ENCODE measurements at places on chromosomes 7 and 10. TPM values are rescaled to one million over a fixed set of nuclear protein-coding genes. Genes with fewer than 3 reads are reported as not detected.

DNA sequence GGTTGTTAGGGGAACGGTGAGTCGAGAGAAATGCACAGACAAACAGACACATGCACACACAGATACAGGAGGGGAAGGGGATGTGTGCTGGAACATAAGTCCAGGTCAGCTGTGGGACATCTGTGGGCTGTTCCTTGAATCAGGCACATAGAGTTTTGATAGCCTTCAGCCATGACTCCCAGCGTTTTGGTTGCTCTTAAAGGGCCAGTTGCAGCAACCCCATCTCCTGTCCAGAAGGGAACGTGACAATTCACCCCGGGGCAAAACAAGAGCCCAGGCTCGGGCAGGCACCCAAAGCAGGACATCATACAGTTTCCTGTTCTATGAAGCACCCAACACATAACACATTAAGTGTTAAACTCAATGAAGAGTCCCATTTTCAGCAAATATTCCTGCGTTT is 9.6 kb downstream of the INSYN2A start:
- H3K27me3 ChIP-seq: peaks cover 4% of the 10 kb centered on the region
- no peaks in the 10 kb centered on the region for H3K4me1 ChIP-seq
- no peak for DNase-seq
- H3K27ac ChIP-seq: no peak overlapping the region

GRCh38 chr7:36357054-36357453 is 32.6 kb upstream of the ANLN start:
- H3K36me3 ChIP-seq: no peaks in the 10 kb centered on the region
- H3K4me3 ChIP-seq: no peak overlapping the region
- H3K4me1 ChIP-seq: no peaks in the 10 kb centered on the region
- DNase-seq: no peak
- no peak overlapping the region for H3K27ac ChIP-seq

The EIF3A gene
- 67.8 TPM for total RNA-seq

DNA sequence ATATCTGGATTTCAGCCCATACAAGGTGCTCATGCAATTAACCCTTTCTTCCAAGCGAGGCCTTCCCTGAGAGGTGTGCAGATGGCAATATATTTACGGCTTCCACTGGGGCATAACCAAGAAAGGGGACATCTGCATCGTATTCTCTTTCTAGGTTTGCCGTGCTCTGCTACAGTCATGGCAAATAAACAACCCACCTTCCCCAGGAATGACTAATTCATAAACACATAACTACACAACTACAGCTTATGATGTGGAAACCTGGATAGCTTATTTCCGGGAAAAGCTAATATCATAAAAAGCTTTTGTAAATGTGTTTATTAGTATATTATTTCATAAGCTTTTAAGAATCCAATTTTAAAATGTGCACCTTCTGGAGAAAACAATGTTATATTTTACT is 120.0 kb downstream of the CAMK1D start:
- H3K4me1 ChIP-seq: no peaks in the 10 kb centered on the region
- no peak for DNase-seq
- no peaks in the 10 kb centered on the region for H3K27me3 ChIP-seq
- no peaks in the 10 kb centered on the region for H3K36me3 ChIP-seq

- H3K4me1 ChIP-seq: peaks cover 24% of the 10 kb centered on the region
- H3K4me3 ChIP-seq: no peak overlapping the region
- H3K27me3 ChIP-seq: no peaks in the 10 kb centered on the region
- H3K36me3 ChIP-seq: peaks cover 3% of the 10 kb centered on the region
- no peak for DNase-seq
- no peak overlapping the region for H3K27ac ChIP-seq
These were observed 10.2 kb downstream of the UMAD1 start for GRCh38 chr7:7650682-7651206.

The IGFBP1 gene
- total RNA-seq: 0.05 TPM

All from thymus (tissue), 14 donors.